ENCODE measurements at places on chromosomes 6 and 20.
A peak's percentile ranks its signal among the peaks of the same experiment; 100 is the strongest.

- no peak for DNase-seq
These were observed 32.5 kb downstream of the DLL1 start for GRCh38 chr6:170258407-170258806.

GRCh38 chr6:139129284-139129683 lies 5.6 kb upstream of the HECA start:
- no peak for DNase-seq

DNA sequence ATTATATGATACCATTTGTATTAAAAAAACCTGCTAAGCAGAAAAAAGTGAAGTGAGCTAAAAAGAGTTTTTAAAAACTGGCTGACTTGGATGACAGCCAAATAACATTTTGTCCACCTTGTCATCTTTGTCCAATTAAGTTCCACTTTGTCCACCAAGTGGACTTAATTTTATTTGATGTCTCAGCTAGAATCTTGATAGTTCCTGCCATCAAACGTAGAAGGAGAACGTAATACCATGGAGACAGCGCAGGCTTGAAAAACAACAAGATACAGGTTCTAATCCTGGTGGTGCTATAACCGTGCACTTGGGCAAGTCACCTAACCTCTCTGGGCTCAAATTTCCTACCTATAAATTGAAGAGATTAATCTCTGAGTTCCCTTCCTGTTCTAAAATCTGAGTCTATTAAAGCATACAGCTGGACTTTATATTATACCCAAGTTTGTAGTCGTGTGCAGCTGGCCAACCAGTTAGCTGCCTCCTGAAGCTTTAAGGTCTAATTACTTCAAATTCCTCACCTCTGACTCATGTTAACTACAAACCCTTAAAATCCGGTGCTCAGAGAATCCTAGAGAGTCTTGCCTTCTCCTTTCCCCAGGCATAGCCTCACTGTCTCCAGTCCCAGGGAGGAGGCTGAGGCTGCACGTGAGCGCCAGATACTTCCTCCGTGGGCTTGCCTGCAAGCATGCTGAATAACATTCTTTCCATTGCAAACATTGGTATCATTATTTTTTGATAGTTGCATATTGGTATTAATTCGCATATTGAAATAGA lies 16.8 kb downstream of the TMEM244 start:
- DNase-seq, result no peak

GRCh38 chr6:127496471-127496870 lies 22.7 kb downstream of the MTCL3 start:
- no peak for DNase-seq

DNA sequence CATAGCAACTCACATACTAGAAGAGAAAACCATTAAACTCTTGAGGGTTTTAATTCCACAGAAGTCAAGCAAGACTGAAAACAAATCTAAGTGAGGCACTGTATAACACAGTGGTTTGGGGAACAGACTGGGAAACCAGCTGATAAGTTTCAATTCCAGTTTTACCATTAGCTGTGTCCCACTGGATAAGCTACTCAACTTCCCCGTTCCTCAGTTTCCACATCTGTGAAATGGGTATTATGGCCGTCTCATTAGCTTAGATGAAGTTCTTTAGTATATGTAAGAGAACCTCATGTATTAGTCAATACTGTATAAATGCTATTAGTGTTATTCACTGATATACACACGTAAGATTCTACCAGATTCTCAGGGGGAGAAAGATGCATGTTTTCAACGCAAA lies 89.0 kb downstream of the ZFP64 start:
- DNase-seq, result no peak

DNA sequence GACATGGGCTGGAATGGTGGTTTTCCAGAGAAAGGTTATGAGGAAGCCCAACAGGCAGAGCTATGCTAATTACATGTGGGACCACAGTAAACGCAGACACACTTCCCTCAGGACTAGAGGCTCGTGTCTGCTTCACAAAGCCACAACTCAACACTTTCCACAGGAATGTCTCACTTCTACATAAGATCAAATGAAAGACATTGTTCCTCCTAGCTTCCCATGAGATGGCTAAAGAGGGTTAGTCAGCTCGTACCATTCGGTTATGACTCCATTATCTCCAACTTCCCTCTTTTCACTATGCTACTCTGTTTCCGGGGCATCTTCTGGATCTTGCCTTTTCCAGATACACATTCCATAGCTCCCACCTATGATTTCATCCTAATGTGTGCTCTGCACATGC lies 29.1 kb upstream of the ZC3H12D start:
- no peak for DNase-seq

- DNase-seq, result no peak
These were observed 21.6 kb downstream of the EYA2 start for GRCh38 chr20:46916258-46916603.

- no peak for DNase-seq
These were observed 14.0 kb downstream of the DDX27 start for GRCh38 chr20:49233226-49233625.

GRCh38 chr20:49210101-49210756 lies 9.0 kb upstream of the DDX27 start:
- DNase-seq, result no peak

- no peak for DNase-seq
These were observed 20.3 kb downstream of the TTPAL start for GRCh38 chr20:44495802-44496481.

GRCh38 chr20:18405826-18406225 lies 61.0 kb downstream of the DZANK1 start:
- no peak for DNase-seq

GRCh38 chr20:55415567-55416142 lies 589.7 kb downstream of the CBLN4 start:
- DNase-seq, result no peak

GRCh38 chr6:75525682-75526081 lies 32.1 kb upstream of the FILIP1 start:
- DNase-seq, result no peak

GRCh38 chr6:88031550-88031949 lies 16.1 kb upstream of the SPACA1 start:
- DNase-seq, result no peak

DNA sequence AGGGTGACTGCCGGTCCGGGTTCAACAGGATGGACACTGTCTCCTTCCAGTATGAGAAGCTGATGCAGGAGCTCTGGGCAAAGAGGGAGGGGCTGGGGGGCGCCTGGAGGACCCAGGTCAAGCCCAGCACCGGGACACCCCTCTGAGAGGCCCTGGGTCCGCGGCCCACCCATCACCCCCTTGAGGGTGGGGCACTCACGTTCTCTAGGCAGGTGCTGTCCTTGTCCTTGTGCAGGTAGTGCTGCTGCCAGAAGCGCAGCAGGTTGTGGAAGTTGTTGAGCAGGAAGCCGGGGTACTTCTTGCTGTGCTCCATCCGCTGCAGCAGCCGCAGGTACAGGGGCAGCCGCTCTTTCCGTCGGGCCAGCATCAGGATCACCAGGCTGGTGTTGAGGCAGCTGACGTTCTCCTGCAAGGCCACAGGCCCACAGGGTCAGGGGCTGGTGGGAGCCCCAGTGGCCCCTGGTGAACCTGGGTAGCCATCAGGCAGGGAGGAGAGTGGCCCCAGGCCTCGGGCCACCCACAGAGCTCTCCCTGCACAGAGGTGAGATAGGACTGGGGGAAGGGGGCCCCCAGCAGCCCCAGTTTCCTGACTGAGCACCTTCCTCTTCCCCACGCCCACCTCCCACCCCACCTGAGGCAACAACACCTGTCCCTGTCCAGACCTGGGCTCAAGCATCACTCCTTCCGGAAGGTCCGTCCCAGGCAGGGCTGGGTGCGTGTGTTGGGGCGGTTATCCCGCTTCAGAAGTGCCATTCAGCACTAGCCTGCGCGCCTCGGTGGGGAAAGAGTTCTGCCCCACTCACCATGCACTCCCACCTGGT lies 47.8 kb downstream of the MYH7B start:
- no peak for DNase-seq

GRCh38 chr20:35560105-35560511 lies 18.2 kb downstream of the ERGIC3 start:
- DNase-seq, result no peak

- DNase-seq, result peak; percentile 63
These were observed 247.5 kb downstream of the TMEM242 start for GRCh38 chr6:157075549-157076450.

- no peak for DNase-seq
These were observed 30.0 kb upstream of the FABP7 start for GRCh38 chr6:122749451-122750050.

- DNase-seq, result no peak
These were observed 131.0 kb upstream of the MLN start for GRCh38 chr6:33934731-33935270.

- DNase-seq, result no peak
These were observed 15.1 kb upstream of the MCM3 start for GRCh38 chr6:52299653-52300052.

DNA sequence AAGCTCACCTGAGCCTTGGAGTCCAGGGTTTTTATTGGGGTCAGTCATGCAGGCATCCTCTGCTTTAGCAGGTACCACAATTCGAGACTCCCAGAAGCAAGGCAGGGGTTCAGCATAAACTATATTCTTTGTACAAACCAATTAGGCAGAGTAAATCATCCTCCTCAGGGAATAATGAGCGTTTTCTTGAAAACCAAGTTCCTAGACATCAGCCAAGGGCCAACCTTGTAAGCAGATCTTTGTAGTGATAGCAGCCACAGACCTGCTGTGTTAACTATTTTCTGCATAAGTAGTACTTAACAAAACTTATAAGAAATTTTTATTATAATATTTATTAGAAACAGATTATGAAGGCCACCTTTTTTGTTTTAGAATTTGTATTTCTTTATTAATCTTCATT lies 74.7 kb downstream of the STXBP5 start:
- DNase-seq, result no peak

DNA sequence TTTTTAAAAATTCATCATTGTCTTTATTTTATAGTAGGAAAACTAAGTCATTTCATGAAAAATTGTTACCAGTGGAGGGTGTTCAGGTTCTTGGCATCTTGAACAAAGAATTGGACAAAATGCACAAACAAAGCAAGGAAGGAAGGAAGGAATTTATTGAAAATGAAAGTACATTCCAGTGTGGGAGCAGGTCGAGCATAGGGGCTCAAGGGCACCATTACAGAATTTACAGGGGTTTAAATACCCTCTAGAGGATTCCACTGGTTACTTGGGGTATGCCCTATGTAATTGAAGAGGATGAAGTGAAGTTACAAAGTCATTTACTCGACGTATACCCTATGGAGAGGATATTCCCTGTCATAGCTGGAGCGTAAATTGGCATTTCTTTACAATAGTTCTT lies 37.4 kb upstream of the HDAC2 start:
- DNase-seq, result no peak

- DNase-seq, result peak; percentile 37
These were observed 9.3 kb upstream of the NQO2 start for GRCh38 chr6:2990248-2990931.

DNA sequence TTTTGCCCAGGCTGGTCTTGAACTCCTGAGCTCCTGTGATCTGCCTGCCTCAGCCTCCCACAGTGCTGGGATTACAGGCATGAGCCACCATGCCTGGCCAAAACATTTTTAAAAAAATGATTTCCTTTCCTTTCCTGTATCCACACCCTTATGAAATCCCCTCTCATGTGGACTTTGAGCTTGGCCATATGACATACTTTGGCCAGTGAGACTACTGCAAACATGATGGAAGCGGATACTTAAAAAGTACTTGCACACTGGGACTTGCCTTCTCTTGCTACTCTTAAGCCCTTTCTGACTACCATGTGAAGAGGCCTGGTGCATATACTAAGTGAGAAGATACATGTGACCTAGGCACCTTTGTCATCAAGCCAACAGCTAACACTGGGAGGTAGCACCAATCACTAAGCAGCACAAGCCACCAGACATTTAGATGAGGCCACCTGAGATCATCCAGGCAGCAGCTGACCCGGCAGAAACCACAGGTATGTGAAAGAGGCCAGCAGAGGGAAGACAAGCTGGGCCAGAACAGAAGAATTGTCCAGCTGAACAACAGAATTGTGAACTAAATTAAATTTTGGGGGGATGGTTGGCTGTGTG lies 78.5 kb upstream of the HDAC2 start:
- DNase-seq, result no peak

DNA sequence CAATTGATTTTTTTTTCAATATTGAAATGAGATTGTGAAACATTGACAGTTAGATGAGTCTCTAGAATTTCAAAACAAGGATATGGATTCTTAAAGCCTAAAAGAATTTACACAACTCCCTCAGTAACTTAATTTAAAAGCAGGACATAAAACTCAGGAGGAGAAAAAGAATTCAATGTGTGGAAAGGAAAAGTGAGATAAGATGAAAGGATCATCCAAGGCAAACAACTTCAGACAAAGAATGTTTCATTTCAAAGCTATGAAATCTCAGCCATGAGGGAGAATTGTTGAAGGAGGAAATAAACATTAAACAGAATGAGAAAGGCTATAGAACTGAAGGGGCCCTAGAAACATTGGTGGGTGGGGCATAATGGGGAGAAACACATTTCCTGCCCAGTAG lies 191.7 kb upstream of the NOX3 start:
- no peak for DNase-seq

DNA sequence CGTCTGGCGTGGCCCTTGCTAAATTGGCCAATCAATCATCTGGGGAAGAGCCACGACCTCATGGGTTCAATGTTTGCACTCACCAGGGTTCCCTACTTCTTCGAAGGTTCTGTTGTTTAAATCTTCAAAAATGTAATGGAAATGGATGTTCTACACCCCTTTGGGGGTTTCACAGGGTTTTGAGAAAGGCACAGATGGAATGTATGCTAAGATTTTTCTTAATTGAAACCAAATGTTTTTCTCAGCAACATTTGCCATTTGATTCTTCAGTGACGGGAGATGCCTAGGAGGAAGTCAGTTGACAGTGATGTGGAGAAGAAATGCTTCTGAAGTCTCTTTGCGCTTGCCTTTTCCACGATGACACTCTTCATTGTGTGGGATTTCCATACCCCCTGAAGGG lies 312.3 kb downstream of the ESR1 start:
- no peak for DNase-seq

DNA sequence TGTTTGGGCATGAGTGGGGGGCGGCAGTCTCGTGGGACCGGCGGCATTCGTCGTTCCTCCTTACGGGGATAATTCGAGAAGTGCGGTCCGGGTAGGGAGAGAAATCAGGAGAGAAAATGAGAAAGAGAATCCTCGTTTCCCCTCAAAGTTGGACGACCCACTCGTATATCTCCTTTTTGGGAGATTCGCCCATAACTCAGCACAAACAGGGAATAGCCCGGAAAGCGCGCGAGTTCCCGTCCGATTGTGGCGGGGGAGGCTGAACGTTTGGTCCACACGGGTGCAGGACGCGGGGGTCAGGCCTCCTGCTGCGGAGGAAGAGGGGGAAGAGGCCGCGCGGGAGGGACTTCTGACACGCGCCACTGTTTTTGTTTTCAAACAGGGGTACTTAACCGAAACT lies 42.4 kb downstream of the POPDC3 start:
- no peak for DNase-seq

- no peak for DNase-seq
These were observed 870 bp upstream of the MDFI start for GRCh38 chr6:41637194-41638001.

DNA sequence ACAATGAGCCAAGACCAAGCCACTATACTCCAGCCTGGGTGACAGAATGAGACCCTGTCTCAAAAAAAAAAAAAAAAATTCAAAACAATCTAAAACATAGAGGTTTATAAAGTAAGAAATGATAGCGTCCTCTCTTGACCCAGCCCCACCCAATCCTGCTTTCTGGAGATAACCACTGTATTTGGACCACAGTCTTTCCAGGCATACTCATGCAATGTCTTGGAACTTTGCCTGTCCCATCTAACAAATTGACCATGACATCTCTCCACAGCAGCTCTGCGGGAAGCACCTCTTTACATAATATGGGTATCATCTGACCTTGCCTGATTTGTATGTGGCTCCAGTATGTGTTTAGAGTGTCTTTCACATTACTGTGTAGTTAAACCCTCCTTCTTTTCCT lies 9.1 kb upstream of the SHLD1 start:
- no peak for DNase-seq

Data from stimulated activated naive CD8-positive, alpha-beta T cell treated with anti-CD3 and anti-CD28 coated beads, Interleukin-15, amount 100 ng/mL, for 72 hours (primary cell).